Fibroblast of skin of right quadriceps (primary cell): ENCODE measurements at places on chromosomes 2 and 18.

DNA sequence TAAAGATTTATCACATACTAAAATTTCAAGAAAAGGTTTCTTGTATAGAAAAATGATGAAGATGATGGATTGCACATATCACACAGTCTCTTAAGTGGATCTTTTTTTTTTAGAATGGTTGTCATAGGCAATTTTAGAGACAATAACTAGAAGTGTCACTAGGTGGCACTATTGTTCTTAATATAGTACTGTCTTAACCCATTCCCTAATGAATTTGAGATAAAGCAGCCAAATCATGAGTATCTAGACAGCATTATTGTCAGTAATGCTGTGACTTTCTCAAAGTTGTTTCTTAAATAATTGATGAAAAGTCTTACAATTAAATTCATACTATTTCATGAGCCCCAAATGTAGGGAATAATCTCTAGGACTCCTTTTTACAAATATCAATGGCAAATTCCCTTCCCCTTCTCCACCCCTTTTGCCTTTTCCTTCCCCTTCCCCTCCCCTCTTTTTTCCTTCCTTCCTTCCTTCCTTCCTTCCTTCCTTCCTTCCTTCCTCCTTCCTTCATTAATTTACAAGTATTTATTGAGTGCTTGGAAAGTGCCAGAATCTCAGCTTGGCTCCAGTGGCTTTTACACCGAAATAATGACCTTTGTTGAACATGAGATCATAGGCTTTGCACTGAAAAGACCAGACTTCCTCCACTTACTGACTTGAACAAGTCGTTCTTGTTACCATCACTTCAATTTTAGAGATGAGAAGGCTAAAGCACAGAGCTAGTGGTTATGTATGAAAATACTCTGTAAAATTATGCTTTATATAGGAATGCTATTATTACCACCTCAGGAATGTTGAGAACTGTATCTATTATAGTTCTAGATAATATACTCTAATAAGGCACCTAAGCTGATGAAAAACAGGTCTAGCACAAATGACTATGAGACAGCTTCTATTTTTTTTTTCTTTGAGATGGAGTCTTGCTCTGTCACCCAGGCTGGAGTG is 19.8 kb downstream of the MYL12B start:
- DNase-seq: peak; percentile 80

GRCh38 chr2:27996156-27996922 is 105.8 kb downstream of the BABAM2 start:
- no peak for DNase-seq

DNA sequence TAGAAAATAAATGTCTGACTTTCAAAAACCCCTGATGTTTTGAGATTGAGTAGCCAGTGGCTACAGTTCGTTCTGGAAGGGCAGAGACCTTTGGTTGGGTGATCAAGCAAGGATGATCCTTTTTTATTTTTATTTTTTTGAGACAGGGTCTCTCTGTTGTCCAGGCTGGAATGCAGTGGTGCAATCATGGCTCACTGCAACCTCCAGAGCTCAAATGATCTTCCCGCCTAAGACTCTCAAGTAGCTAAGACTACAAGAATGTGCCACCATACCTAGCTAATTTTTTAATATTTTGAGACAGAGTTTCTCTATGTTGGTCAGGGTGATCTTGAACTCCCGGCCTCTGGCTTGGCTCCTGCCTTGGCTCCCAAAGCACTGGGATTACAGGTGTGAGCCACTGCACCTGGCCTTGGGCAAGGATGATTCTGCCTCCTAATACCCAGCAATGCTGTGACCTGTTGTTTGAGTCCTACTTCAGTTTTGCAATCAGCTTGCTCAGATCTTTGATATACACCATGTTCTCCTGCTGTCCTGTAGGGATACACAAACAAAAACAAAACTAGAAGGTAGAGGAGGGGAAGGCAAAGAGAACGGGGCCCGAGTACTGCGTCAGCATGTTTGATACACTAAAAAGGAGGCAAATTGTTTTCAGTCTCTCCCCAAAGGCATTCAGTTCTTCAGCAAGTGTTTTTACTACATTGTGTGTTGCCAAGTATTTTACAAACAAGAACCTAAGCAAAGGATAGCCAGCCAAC is 59.2 kb upstream of the LYPD6B start:
- no peak for DNase-seq

DNA sequence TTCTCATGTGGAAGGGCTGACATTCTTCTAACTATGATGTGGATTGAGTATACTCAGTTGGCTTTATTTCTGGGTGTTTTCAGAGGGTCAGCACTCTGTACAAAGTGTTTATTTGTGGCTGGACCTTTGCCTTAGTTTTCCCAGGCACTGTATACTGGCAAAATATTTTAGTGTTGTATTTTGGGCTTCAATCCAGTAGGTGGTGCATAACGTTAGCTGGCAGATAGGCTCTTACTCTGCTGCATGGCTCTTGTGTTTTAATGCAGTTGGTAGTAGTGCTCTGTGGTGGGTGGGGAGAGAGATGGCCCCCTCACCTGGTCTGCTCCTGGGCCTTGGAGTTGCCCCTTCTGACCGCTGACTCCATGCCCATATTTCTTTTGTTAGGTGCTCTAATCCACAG is 75.6 kb upstream of the REG3A start:
- DNase-seq: no peak

DNA sequence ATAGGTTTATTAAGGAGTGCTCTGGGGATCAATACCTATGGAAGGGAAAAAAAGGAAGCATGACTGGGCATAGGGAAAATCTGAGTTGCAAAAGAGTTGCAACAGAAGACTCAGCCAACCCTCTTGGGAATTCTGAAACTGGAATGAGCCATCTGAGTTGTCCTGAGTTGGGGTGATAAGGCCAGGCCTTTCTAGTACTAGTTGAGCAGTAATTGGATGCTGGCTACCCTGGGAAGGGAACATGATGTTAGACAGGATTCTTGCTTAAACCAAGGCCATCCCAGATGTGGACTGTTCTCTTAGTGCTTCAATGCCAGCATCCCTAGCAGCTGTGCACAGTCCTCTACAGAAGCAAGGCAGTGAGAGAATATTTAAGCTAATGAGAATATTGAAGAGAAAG is 348.8 kb upstream of the GULP1 start:
- DNase-seq: peak; percentile 3

DNA sequence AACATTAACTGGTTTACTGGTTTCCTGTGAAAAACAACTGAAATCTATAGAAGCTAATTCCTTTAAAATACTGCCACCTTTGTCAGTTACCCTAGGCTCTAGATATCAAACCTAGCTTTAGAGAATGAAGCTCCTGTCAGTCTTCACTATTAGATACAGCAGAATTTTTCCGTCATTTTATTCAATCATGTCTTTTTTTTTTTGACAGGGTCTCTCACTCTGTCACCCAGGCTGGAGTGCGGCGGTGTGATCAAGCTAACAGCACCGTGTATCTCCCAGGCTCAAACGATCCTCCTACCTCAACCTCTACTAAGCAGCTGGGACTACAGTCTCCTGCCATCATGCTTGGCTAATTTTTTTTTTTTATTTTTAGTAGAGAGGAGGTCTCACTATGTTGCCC is 415.2 kb upstream of the LRRTM4 start:
- no peak for DNase-seq

DNA sequence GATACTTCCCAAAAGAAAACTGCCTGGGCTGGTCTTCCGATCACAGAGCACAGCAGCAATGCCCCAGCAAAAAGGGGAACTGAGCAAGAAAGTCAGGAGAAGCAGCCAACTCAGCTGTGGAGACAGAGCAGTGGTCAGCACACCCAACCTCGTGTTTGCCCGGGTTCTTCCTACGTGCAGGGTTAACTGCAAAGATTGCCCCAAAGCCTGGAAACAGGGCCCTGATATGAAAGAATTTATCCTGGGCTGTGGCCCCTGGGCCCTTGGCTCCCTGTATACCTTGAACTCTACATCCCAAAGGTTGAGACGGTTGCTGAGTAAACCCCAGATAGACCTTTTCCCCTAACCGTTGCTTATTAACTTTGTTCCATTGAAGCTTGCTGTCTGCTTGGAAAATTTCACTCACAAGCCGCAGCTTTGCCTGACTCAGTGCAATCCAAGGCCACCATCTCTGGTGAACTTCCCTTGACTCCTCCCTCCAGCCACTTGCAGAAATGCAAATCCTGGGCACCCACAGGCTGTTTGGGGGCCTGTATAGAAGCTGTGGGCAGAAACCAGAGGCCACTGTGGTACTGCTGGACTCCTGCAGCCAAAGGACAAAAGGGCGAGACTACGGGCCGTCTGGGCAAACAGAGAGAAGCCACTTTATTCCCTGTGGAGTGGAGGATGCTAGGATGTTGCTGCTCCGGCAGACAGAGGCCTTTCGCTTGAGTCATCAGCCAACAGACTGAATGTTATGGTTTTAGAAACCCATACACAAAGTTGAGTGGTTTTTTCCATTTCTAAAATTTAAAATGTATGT is 18.2 kb downstream of the NRP2 start:
- peak; percentile 87 for DNase-seq

- DNase-seq: no peak
Observed at GRCh38 chr2:144249035-144249637, 270.8 kb downstream of the ZEB2 start.

- peak; percentile 26 for DNase-seq
Observed at GRCh38 chr2:203743441-203743981, 37.1 kb downstream of the CD28 start.

DNA sequence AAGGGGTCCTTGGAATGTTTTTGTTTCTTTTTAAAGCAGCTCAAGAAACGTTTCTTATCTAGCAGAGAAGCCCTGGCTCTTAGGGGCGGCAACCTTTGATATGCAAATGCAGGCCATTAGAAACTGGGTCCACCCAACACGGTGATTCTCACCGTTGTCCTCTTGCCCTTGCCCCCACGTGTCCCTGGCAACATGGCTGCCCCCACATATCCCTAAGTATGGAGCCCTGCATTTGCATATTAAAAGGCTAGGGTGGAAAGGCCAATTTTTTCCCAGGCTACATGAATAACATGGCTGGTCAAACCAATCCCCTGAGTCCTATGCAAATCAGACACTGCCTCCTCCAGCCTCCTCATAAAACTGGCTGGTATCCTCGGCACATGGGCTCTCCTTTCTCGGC is 230.1 kb upstream of the SPOPL start:
- no peak for DNase-seq

DNA sequence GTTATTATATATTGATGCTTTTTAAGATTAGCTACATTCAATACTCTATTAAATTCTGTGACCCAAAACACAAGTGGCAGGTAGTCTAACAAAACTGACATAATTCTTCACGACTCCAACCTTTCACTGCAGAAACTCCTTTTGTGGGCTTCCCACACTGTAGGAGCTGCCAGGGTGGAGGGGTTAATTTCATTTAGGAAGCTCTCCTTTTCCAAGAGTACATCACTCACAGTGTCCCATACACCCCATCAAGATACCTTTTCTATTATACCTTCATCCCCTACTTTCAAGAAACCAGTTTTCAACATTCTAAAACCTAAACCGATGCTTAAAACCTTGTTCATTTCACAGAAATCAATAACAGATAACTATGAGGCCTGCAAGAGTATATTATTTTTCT is 825 bp downstream of the THUMPD2 start:
- no peak for DNase-seq

DNA sequence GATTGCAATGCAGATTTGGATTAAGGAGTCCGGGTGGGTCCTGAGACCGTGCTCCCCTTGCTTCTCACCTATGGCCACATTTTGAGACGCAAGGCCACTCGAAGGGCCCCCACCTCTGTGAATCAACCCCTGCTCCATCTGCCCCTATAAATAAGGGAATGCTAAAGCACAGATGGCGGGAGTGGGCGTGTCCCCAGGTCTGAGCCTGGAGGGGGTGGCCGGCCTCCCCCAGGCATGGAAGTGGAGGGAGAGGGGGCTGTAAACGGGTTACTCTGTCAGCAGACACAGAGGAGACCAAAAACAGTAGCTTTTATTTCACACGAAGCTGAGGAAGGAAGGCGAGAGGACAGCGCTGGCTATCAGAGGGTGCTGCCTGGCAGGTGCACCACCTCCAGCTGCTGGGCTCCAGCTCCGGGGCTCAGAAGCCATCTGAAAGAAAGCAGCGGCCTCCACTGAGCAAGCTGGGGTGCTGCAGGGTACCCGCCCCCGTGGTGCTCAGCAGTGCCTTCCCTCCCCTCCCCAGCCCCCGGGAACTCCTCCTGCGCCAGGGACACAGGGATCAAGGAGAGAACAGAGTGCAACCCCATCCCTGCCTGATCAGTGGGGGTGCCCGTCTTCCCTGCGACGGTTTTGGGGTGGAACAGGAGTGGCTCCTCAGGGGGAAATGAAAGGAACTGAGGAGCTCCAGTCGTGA is 56.7 kb upstream of the RAB6C start:
- no peak for DNase-seq
